ENCODE measurements at places on chromosomes 3 and 15.

- no peak for DNase-seq
Observed at GRCh38 chr15:40943764-40944365, 9.4 kb upstream of the CHAC1 start.

DNA sequence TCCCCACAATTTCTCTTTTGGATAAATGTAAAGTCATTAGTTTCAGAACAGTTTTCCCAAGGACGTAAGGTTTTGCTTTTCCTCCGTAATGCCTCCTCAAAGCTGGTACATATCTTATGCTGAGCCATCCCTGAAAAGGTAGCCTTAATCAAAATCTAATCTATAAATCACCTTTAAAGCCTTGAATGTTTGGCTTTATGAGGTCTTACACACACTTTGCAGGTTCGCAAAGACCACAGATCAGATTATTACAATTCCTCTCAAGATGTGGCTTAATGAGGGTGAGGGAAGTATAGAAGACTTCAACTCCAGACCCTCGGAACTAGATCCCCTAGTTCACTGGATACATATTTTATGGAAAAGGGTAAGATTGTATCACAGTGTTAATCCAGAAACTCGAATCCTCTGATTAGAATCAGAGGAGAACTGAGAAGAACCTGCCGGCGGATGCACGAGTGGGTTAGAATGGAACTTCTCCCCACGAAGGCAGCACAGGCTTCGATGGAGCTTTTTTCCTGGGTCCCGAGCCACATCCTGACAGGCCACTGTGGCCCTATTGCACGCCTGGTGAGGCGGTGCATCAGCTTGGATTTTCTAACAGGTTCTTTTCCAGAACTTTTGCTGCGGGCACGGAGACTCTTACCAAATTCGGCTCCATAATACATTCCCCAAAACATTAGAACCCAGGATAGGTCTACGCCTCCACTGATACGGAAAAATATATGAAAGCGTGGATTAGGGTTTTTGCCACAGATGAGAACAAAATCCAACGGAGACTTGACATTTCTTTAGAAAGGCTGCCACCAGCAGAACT is 1.2 kb downstream of the CTXND1 start:
- DNase-seq = no peak

DNA sequence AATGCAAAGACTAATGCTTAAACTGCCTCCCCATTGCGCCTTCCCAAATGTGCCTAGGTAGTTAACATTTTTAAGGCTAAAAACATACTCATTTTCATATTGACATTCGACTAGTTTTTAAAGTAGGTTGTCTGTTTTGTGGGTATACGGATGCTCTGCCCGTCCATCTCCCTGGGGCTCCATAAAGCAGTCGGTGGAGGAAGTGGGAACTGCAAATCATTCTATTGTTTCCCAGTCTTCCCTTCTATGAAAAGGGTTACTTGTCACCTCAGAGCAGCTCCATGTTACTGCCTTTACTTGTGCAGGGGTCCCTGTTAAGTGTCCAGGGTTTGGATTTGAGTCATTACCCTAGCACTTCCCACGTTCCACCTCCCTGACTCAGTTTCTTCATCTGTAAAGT is 10.9 kb downstream of the CHCHD6 start:
- DNase-seq = no peak

DNA sequence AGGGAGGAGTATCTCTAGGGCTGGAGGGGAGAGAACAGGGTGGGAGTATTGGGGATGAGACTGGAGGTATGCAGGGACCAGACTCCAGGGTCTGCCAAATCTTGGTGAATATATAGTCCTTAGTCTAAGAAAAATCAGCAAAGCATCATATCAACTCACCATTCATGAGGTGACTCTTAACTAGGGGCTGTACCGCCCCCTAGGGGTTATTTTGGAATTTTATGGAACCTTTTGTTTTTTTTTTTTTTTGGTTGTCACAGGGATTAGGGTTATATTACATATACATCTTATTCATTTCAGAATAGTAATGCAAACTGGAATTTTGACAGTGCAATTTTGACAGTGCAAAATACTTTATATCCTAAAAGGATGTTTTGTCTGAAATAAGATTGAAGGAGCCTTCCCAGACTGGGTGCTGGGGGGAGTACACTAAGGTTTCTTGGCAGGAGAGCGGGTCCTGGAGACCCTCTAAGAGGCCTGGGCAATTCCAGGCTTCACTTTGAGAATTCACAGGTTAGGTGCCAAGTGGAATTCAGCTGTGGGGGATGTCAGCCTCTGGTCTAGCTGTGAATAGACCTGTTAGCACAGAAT is 7.5 kb downstream of the CMTM7 start:
- peak; percentile 21 for DNase-seq

DNA sequence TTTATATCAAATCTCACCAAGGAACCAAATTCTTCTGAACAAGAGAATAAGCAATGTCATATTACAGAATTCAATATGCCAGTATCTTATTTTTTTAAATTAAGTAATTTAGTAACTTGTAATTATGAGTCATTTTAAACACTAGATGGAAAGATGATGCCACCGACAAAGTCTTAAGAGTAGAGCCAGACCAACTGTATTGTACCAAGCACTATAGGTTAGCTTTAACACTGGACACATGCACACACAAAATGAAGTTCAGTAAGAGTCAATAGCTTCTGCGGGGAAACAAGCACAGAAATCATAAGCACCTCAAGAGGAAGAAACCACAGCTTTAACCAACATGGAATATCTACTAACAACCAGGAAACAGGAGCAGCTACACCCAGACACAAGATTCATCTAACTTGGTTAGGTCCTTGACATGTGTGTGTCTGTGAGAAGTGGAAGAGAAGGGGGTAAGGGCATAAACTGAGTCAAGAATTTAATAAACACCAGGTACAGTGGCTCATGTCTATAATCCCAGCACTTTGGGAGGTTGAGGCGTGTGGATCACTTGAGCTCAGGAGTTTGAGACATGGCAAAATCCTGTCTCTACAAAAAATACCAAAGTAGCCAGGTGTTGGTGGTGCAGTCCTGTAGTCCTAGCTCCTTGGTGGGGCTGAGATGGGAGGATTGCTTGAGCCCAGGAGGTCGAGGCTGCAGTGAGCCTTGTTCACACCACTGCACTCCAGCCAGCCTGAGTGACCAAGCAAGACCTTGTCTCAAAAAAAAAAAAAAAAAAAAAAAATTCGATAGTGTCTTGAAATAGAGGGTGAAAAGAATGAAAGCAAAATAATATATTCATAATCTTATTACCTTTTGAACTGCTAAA is 28.9 kb downstream of the DENND4A start:
- DNase-seq = no peak

DNA sequence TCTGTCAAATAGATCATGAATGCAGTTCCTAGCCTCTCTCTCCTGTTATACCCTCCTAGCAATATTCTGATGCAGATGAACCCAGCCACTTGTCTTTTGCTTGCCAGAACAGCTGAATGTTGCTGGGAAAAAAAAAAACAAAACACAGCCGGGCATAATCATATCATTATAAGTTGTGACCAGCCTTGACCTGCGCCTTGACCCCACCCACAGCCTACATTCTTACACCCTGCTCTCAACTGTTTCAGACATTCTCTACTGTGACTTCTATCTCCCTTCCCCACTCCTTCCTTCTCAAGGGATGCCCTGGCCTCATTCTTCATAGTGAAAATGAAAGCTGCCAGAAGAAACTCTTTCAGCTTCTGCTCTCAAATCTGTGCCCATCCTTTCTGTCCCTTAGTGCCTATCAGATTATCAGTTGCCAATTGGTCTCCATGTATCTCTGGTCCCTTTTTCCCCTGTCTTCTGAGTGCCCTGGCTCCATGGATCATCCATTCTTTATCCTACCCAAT is 389.1 kb upstream of the TPRG1 start:
- DNase-seq = no peak

Measured in amniotic stem cell (primary cell).